ENCODE measurements at places on chromosomes 13 and 19.

DNA sequence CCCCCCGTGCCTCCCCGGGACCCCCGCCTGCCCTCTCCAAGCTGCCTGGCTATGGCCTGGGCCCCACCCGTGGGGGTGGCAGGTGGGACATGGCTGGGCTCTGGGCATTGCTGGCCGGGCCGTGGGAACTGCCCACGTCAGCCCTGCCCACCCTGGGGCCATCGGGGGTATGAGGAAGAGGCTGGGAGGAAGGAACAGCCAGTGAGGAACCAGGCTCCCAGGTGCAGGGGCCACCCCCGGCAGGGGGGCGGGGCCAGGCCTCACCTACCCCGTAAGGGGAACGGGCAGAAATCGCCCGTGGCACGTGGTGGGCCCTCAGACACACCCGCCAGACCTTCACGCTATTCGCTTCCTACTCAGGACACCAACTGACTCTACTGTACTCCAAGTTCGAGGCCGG lies 22.4 kb downstream of the TCF3 start:
- DNase-seq = no peak

- DNase-seq = peak; percentile 47
Measured at GRCh38 chr19:32708457-32708856, 11.1 kb upstream of the TDRD12 start.

DNA sequence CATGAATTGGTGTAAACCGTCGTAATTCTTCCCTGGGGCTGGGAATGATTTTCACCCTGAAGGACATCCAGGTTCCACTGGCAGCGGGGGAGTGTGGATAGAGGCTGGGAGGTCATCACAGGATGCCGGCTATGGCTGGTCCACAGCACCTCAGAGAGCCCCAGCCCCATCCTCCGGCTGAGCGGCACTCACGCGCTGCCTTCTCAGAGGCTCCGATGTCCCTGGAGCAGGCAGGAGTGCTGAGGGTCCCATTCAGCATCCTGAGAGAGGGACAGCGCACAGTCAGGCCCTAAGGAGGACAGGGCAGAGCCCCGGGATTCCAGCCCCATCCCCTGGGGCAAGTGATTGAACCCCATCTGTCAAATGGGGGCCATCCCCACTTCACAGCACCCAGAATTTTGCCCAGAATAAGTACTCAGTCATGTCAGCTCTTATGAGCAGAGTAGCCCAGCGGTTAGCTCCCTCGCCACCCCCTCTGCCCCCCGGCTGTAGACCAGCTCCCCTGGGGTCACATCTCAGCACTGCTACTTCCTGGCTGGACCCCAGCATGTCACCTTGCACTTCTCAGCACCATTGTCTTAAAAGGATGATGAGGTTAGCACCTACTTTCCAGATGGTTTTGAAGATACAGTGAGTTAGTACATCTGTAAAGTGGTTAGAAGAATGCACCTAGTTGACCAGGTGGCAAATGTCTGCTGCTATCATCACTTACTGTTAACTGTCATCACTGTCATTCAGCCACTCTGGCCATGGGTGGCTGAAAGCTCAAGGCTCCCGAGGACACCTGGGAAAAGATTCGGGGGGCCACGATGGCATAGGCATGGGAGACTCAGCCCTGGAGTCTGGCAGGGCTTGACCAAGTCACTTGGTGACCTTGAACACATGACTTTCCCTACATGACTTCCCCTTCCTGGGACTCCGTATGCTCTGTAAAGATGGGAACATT lies 11.9 kb downstream of the GRAMD1A start:
- DNase-seq = no peak

- DNase-seq = no peak
Measured at GRCh38 chr13:49466292-49466838, 22.3 kb downstream of the SETDB2 start.

DNA sequence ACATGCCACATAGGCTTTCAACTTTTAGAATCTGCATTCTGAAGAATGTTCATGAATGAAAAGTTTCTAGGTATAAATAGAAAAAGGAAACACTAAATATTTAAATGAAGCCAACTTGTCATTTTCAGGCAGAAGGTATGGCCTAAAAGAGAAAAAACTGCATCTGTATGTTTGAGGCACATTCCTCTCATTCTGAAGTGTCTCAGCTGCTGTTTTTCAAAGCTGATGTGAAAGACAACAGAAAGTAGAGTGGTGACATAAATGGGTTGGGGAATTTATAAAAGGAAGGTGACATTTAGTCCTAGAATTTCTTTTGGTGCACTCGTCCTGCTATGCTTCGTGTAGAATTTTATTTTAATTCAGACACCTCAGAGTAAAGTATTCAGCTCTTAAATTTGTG lies 539.6 kb upstream of the SLITRK5 start:
- DNase-seq = no peak
